ENCODE measurements at places on chromosomes 6 and 20. TPM values are rescaled to one million over a fixed set of nuclear protein-coding genes. Genes with fewer than 3 reads are reported as not detected.

Gene XKR7
- total RNA-seq = 0.34 TPM

DNA sequence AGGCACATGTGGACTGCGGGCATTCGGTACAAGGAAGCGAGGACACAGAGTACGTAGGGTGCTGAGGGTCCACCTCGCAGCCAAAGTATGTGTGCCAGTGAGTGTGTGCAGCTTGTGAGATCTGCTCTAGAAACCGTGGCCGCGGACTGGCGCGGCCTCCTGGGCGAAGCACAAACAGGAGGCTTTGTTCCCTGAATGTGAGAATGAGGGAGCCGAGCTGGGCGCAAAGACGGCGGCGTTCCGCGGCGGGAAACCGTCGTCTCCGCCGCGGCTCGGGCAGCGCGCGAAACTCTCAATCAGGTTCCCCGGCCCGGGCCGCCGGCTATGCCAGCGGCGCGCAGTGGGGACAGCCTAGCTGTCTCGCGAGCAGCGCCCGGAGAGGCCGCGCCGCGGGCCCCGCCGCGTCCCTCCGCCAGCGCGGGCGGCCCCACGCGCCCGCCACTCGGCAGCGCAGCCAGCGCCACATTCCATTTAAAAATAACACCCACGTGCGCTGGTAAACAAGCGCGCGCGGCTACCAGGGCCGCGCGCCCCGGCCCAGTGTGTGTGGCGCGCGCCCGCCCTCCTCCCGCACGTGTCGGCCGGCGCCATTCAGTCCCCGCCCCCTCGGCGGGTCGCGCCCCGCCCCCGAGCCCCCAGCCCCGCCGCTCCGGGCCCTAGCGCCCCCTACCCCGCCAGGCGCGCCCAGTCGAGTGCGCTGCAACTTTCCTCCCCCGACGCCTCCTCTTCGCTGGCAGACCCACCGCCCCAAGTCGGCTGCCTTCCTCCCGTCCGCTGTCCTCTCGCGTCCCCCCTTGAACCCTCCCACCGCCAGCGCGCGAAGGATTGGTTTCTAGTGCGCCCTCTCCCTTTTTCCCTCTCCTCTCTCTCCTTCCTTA, 3.0 kb upstream of the FOXO3 start:
- no peak for DNase-seq

Gene VNN1
- 0.21 TPM for total RNA-seq

DNA sequence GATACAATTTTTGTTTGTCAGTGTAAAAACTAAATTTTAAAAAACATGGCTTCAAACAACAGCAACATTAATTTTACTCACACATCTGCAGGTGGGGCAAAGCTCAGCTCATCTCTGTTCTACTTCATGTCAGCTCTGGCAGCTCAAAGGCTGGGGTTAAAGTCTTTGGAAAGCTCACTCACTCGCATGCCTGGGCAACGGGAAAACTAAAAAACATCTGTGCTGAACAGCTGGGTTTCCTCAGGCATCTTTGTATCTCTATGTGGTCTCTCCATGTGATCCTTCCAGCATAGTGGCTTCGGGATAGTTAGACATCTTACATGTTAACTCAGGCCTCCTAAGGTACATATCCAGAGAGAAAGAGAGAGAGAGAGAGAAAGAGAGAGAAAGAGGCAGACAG, 499.6 kb downstream of the RFPL4B start:
- DNase-seq = no peak

DNA sequence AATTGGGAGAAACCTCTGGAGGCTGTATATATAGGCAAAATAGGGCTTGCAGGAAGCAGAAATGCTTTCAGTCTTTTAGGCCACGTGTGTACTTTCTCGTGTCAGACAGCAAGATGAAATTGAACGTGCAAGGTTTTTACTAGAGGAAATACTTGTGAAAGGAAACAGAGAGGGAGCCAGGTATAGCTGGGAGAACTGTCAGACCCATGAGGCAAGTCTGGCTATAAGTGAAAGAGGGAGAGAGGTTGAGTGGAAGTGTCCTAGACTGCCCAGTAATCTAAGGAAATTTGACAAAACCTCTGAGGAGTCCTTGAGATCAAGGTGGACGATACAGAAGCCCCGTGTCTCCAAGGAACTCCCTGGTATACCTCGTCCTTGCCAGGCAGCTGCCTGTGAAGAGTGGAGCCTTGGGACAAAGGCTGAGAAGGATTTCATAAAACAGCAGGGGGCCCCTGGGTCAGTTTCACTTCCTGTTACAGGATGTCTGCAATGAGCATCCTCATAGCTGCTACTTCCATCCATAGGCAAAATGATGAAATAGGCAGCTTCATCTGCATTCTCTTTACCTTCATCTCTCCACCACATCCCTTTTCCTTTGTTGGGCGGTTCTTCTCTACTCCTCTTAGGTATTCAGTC, 114.4 kb upstream of the MAP3K7 start:
- no peak for DNase-seq

Gene MGME1
- 11.6 TPM for total RNA-seq

GRCh38 chr6:74891349-74891831, 314.5 kb downstream of the COL12A1 start:
- DNase-seq = no peak

DNA sequence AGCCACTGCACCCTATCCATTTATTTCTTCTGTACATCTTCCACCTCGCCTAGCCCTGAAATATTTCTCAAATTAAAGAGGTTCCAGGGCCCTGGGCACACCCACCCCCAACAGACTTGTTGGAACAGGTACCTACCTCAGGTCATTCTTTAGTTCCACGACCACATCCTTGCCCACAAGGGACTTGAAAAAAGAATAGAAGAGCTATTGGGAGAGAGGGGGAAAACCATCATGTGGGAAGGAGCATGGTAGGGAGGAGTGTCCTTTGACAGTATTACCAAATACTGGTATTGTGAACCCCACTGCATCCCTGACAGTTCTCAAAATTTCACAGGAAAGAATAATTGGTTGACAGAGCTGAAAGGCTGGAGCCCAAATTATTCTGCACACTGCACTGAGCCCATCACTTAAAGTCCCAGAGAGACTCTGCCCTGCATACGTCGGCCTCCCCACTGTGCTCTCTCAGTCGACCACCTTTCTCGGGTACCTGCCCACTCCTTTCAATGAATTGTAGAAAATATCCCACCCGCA, 762 bp downstream of the LSM2 start:
- no peak for DNase-seq

Gene PTCRA
- total RNA-seq = not detected

Gene ASIP
- not detected for total RNA-seq

Gene MEI4
- total RNA-seq = 0.21 TPM

DNA sequence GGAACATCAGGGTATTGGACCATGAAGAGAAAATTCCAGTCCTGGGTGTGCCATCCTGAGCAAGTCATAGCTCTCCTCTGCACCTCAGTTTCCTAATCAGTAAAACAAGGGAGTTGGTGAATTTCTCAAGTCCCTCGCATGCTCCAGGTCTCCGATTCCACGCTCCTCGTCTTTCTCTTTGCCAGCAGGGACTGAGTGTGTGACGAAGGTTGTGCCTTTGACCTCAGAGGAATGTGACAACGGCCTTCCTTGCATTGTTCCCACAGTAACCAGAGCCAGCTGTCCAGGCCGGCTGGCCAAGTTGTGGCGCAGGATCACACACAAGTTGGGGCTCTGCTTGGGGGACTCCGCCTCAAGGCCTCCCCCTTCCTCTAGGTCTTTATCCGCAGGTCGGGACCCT, 217.3 kb downstream of the ATXN1 start:
- DNase-seq = peak; percentile 49

GRCh38 chr6:22598339-22598738, 29.0 kb downstream of the HDGFL1 start:
- DNase-seq = no peak

GRCh38 chr6:93183531-93183972, 235.8 kb downstream of the EPHA7 start:
- DNase-seq = no peak

DNA sequence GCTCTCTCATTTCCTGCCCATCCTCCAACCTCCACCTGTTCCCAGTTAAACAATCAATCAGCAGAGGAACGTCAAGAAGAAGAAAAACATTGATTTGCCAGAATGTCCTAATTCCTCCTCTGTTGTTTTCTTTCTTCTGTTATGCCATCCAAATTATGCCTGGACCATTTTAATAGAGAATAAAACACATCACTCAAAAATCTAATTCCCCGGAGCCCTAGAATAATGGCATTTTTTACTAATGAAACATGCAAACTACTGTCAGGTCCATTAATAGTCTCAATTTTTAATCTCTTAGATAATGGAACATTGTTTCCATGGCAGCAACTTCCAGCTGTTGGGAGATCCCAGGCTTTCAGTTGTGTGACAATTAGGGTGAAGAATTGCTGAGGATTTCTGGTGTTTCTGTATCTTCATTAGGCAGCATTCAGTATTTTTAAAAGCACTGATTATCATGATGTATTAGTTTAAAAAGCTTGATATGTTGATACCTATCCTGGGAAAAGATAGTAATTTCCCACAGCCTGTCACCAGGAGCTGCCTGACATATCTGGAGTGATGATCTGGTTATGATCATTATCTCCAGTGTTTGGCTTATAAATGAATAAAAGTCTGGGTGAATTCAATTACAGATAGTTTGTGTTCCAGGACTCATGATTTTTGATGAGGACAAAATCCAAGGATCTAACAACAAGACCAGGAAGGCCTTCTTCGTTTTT, 209.8 kb downstream of the TPBG start:
- no peak for DNase-seq

Gene OR2W1
- total RNA-seq = not detected

DNA sequence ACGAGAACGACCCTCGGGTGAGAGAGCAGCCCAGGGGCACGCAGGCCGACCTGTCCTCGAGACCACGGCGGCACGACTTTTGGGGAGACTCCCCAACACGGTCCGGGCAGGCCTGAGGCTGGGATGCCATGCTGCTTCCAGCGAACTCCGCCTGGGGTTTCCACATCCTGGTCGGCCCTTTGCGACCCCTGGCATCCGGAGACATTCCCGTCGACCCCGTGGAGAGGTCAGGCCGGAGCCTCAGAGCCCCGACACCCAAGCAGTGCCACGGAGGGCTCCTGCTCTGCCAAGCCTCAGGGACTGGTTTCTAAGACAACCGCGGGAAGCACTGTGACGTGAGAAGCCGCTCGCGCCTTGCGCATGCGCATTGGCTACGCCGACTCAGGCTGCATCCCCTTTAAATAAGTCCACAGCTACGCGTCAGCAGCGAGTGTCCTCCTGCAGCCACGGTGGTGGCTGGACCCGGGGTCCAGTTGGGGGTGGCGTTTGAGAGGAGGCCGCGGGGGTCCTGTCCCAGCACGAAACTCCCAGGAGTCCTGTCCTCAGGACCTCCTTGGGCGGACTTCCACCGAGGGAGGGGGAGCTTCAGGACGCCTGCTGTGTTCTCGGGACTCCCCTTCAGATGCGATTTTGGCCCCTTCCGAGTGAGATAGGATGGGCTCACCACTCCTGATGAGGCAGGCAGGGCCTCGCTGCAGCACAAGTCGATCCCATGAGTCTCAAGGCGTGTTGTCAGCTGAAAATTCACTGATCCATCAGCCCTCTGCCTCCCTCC, 1089.3 kb upstream of the DEFB115 start:
- no peak for DNase-seq

GRCh38 chr6:33909737-33910136, 105.9 kb upstream of the MLN start:
- no peak for DNase-seq

- no peak for DNase-seq
These were observed 268.3 kb downstream of the CD109 start for GRCh38 chr6:73964241-73964854.

DNA sequence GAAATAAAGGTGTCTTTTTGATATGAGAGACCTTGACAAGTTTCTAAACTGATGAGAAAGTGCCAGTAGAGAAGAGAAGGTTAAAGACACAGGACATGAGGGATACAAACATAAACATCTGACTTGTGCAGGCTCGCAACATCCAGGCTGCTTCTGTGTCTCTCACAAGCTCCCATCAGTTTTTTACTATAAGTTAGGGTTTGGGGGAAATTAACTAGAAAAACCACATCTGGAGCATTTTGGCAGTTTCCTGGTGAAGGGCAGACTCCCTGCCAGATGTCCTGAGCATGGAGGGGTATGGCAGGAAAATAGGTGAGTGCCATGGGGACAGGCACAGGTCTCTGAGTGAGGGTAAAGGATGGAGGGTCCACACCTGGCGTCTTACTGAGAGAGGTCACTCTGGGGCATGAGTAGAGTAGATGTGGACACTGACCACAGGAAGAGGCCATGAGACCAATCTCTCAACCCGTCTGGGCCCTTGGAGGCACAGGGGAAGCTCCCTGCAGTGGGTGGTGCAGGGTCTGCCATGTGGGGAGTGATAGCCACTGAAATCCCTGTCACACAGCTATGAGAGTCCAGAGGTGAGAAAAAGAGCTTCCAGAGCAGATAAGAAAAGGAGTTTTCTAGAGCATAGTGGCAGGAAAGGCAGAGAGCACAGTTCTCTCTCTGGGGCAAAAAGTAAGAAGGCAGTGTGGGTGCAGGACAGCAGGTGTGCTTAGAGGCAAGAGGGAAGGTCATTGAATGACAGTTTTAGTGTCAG, 193.3 kb upstream of the SYNDIG1 start:
- no peak for DNase-seq

- DNase-seq = no peak
These were observed 5.5 kb downstream of the TCF21 start for GRCh38 chr6:133894369-133894768.

DNA sequence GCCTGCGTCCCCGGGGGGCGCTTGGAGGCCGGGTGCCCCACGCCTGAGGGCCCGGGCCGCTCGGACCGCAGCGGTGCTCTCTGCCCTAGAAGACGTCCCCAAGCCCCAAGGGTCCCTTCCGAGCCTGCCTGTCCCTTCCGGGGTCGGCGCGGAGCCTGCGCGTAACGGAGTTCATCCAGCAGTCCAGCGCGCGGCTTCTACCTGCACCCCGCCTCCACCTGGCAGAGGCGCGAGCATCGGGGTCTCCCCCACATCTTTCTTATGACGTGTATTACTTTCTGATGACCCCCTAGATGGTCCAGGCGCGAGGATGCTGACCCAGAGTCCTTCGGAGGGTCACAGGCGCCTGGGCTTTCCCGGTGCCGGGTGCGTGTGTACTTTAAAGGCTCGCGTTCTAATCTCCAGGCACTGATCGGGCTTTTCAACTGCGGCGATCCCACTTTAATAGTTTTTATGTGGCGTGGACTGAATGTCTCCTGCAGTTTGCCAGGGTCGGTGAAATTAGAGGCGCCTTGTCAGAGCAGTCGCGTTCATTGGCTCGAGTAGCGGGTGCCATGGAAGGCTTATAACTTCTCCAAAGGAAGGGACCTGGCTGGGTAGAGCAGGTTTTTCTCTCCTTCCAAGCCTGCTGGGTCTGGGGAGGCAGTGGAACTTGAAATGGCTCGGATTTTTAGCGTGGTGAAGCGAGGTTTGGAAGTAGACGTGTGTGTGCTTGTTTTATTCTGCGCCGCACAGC, 912 bp downstream of the EYA4 start:
- DNase-seq = no peak

Gene MTG2
- 19.5 TPM for total RNA-seq

DNA sequence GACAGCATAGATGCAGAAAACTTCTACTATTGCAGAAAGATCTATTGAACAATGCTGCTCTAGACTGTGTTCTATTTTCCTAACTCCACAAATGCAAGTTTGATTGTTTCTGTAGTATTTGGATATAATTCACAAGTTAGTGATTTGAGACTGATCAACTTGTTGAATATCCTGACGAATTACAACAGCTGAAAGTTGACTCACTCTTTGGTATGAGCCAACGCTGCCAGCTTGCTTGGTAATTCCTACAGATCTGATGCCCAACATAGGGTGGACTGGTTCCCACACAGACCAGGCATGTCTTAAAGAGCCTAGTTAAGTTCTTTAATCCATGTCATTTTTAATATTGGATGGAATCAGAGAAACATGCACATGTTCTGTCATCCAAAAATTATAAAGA, 231.0 kb upstream of the RAB32 start:
- DNase-seq = no peak
